Activated naive CD4-positive, alpha-beta T cell (primary cell): ENCODE measurements at places on chromosomes 3 and 15.

- no peak for DNase-seq
Observed at GRCh38 chr3:7238565-7239295, 377.8 kb downstream of the GRM7 start.

DNA sequence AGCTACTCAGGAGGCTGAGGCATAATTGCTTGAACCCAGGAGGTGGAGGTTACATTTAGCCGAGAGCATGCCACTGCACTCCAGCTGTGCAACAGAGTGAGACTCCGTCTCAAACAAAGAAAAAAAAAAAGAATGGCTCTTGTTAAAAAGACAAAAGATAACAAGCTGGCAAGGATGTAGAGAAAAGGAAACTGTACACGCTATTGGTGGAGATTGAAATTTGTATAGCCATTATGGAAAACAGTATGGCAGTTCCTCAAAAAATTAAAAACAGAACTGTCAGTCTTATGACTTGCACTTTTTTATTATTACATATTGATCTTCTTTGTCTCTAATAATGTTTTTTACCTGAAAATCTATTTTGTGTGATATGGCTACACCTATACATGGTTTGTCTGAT lies 41.9 kb downstream of the MEX3B start:
- no peak for DNase-seq

DNA sequence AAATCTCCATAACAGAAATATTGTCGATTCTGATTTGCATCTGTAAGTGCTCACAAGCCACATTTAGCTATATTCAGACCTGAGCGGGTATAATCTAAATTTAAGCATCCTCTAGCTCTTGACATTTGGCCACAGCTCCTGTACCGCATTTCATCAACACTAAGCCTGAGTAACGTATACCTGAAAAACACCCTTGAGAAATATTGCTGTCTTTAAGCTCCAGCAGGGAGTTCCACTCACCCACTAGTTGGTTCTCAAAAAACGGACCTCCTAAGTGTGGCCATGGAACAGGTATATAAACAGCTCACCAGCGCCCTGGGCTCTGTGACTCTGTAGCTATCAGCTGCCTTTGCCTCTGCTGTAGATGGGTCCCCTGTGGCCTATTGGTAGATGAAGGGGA lies 80.7 kb downstream of the ABI3BP start:
- no peak for DNase-seq

DNA sequence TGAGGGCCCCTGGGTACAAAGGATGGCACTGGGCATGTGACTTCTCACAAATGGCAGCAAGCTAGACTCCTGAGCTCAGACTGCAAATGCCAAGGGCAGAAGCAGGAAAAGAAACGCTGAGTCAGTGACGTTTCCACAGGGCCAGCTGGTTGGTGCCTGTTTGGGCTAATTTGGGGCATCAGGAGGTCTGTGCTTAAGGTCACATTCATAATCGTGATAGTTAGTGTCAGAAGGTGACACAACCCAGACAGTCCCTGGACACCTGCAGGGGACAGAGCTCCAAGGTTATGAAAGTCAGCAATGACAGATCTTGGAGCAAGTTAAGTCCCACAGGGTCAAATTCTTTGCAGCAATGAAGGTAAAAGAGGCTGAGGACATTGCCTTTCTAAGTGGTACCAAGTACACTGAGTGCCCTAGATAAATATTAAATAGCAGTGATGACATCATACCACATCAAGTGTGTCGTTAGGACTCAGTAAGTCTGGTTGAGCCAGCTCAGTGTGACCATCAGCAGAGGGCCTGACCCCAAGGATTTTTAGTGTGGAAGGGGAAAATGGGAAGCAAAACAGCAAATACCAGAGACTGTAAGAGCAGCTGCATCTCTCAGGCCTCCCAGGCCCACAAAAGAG lies 556.9 kb upstream of the CFAP20DC start:
- no peak for DNase-seq

- DNase-seq = no peak
Observed at GRCh38 chr3:126659915-126660886, 5.3 kb upstream of the TXNRD3 start.
